ENCODE measurements at places on chromosomes 7 and 10.

DNA sequence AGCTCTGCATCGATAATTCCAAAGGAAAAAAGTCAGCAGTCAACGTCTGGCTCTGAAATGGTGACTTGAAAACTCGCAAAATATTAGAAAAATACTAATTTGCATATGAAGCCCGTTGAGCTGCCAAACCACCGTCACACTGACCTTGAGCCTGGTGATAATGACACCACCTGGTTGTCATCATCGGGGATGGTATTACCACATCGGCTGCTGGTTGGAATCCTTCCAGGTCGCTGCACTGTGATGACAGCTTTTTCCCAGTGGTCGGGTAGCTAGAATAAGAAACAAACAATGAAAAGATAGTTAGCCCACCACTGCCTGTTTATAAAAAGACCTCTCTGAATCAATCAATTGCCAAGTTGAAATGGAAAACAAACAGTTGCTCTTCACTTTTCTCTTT is 41.6 kb downstream of the LAMB1 start:
- no peak for DNase-seq

- DNase-seq: no peak
Observed at GRCh38 chr7:13014011-13014410, 326.6 kb downstream of the ARL4A start.

DNA sequence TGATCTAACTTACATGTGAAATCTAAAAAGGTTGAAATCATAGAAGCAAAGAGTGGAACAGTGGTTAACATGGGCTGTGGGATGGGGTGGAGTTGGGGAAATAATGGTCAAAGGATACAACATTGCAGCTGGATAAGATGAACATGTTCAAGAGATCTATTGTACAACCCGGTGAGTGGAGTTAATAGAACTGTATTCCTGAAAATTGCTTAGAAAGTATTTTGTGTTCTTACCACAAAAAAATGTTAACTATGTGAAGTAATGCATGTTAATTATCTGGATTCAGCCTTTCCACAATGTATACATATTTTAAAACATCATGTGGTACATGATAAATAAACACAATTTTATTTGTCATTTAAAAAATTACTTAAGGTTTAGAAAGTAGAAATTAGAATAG is 271.0 kb upstream of the LRRTM3 start:
- DNase-seq: no peak

DNA sequence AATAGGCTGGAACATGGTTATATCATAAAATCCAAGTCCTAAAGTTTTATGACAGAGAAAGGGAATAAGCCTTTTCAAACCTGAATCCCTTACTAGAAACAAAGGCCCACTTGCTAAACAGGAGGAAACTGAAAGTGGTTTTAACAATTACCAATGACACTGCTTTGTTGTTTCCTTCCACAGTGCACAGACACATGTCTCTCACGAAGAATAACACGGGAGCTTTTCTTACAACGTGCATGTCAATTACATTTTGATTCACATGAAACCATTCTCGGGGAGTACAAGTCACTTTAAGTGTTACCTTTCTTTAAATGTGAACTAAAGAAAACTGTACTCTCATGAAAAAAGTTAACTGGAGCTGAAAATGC is 1.4 kb downstream of the MRPS33 start:
- no peak for DNase-seq

DNA sequence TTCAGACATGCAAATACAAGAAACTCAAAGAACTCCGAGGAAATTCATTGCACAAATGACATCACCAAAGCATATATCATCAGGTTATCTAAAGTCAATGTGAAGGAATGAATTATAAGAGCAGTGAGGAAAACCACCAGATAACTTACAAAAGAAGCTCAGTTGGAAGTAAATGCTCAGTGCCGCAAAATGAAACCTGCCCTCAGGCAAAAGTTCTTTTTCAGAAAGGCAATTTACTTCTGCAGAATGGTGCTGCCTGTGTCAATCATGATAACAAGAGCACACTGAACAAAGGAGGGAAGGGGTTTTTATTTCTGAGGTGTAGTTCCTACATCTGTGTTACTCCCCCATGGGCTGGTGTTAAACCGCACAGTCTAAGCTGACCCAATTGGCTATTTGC is 550.6 kb upstream of the SEMA3D start:
- no peak for DNase-seq

DNA sequence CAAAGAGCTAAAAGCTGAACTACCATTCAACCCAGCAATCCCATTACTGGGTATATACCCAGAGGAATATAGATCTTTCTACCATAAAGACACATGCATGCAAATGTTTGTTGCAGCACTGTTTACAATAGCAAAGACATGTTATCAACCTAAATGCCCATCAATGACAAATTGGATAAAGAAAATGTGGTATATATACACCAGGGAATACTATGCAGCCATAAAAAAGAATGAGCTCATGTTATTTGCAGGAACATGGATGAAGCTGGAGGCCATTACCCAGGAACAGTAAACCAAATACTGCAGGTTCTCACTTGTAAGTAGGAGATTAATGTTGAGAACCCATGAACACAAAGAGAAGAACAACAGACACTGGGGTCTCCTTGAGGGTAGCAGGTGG is 1295.1 kb downstream of the TYW1 start:
- no peak for DNase-seq

- no peak for DNase-seq
Observed at GRCh38 chr10:60434418-60435046, 44.9 kb upstream of the ANK3 start.

GRCh38 chr10:69835875-69836730 is 34.4 kb downstream of the COL13A1 start:
- no peak for DNase-seq

GRCh38 chr10:7458556-7458955 is 47.7 kb upstream of the SFMBT2 start:
- no peak for DNase-seq

GRCh38 chr10:72416661-72417060 is 61.9 kb upstream of the DNAJB12 start:
- DNase-seq: no peak

DNA sequence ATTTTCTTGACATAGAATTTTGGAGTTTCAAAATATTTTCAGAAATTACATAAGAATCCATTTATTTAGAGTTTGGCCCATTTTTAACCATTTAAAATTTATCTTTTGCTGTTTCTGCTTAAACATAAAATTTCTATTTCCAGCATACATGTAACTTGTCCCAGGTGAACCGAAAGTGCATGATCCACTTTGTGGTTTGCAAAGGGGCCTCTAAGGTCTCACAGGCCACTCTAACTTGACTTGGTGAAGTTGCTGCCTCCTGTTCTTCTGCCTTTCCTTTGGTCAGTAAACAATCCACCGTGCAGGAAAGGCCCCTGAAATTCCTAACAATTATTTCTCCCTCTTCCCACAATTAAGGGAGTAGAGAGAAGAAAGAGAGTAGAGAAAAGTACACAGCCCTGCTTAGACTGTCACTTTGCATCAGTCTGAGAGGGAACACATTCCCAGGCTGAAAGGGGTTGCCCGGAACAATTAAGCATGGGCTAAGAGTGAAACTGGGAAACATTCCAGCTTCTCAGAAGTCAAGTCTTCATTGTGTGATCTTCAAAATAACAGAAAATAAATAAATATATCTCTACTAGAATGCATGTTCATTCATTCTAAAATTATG is 79.5 kb upstream of the SEMA3A start:
- DNase-seq: no peak

- DNase-seq: no peak
Observed at GRCh38 chr7:25624833-25625232, 396.5 kb upstream of the NPVF start.

DNA sequence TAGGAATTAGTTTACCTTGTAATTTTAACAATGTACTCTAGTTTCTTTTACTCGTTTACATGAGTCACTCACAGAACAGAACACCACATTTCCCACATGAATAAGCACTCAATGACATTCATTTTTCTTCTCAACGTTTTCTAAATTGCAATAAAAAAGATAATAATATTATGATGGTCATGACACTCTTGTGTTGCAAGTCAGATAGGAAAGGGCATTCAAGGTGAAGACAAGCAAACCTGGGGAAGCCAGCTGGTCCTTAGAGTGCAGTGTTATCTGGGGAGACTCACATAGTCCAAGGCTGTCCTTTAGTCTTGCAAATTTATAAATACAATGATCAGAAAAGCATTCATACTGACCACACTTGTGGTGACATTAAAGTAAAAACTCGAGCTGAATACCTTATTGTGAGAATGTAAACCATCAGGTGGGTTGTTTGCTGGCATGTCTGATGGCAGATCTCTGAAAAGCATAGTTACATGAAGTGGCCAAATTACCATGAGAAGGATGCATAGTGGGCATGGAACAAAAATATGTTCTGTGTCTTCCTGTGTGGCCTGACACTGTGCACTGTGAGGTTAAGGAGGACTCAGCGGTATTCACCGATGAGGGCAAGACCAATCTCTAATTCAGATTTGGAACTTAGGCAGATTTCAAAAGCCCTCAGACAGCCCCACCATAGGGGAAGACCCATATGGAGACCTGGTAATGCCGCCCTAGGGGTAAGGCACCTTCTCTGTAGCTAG is 158.9 kb upstream of the ASAH2 start:
- DNase-seq: no peak

DNA sequence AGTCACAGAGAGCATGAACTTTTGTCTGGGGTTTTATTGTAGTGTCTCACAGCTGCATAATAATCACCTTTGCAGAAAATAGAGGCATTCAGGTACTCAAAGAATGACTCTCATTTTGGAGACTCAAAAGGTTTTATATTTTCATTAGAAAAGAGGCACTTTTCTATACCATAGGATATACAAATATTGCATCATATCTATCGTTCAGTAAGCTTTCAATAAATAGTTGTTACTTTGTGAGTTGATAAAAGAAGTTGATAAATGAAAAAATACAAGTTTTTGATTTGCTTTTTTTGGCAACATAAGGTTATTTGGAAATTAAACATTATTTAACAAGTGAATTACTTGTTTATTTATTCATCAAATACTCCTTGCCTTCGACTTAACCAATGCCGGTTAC is 279.9 kb downstream of the ARL4A start:
- DNase-seq: no peak

DNA sequence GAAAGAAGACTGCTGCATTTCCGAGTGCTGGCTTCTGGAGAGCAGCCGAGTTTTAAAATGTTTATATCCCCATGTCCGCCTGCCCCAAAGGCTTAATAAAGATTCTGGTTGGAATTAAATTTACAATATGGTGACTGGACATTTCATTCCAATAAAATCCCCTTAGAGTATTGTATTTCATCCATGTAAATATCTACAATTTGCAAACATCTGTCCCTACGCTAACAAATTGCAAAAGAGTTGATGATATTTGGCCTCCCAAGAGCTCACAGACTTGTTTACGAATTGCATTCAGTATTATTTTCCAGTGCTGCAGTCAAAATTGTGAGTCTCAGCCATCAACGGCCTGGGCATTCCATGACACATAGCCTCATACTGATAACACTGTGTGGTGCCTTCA is 50.1 kb downstream of the PLEKHS1 start:
- no peak for DNase-seq

DNA sequence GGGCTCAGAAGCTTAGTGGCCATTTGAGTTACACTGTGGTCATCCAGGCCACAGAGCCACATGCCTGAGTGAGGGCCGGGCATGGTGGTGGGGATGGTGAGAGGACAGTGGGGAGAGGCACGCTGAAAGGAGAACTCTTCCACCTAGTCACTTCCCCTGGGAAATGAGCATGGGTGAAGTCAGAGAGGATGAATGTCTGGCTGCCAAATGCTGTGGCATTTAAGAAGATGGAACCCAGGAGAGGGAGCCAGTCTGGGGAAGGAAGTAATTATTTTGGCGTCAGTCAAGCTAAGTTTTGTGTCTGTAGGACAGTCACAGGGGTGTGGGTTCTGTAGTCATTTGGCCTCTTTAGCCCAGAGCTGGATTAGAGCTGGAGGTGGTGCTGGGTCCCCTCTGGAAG is 86.0 kb upstream of the PODXL start:
- DNase-seq: no peak

DNA sequence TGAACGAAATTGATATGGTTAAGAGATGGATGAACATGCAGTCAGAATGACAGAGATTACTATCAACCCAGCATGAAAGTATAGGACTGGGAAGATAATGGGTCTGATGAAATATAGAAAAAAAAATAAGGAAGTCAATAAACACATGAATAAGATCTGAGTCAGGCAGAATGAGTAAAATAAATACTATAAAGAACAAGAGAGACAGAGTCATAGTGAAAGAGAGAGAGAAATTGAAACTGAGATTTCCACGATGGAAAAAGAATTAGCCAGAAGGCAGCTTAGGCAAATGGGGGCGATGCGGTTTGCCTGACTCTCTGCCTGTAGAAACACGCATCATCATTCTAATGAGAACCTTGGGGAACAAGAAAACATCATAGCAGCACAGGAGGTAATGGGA is 26.6 kb downstream of the SEMA3D start:
- DNase-seq: no peak

- no peak for DNase-seq
Observed at GRCh38 chr7:141114029-141114664, 40.3 kb downstream of the TMEM178B start.

GRCh38 chr7:881441-882234 is 5.3 kb downstream of the GET4 start:
- no peak for DNase-seq

DNA sequence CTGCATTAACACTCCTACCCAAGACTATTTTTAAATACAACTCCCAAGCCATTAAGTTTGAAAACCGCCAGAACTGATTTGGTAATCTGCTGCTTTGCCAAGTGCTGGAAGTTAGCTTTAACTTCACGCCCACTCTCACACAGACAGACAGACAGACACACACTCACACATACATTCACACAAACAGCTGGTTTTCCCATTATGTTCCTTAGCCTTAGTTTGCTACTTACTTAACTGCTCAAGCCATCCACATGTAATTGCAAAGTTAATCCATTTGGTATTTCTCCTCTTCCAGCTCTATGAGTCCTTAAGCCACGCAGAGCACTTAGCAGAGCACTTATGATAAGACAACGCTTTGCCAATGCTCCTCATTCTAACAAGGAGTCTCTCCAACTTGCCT is 8.3 kb downstream of the COBL start:
- no peak for DNase-seq

DNA sequence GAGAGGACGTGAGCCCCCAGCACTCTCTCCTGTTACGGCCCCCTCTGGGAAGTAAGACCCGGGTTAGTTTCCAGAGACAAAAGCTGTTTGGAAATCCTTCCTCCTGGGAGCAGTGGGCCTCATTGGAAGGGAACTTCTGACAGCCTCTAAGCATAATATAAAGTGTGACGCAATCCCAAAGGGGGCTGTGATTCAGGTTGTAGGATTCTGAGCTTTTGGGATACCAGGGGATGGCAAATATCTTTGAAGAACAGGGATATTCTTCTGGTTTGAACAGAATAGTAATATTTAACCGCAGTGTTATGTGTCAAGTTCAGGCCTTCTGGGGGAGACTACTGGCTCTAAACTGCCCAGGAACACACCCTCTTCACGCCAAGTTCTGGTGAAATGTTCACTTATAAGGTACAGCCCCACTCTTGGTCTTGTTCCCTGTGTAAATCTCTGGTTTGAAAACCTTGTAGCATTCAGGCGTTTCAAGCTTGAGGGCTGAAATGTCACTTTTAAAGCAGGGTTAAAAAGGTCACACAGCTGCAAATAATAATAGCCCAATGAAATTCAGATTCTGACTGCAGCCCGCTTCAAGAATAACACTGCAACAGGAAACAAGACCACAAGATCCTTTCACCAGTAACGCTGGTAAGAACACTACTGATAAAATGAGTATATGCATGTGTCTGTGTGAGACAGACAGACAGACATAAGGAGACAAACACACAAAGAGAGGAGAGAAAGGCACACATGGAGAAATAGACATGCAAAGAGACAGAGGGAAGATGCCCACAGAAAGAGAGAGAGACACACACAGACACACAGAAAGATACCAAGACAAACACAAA is 69.0 kb downstream of the CREB5 start:
- no peak for DNase-seq
